ENCODE measurements at places on chromosomes 16 and 17. TPM values are rescaled to one million over a fixed set of nuclear protein-coding genes. Genes with fewer than 3 reads are reported as not detected.

CACNB1 gene
- total RNA-seq = 14.0 TPM

CCDC154 gene
- total RNA-seq = 0.24 TPM

CTNS gene
- 22.2 TPM for total RNA-seq

TSNAXIP1 gene
- 0.49 TPM for total RNA-seq

POLR2A gene
- 98.0 TPM for total RNA-seq
